Lung (tissue), 17 donors: ENCODE measurements at places on chromosomes 4 and X. TPM values are rescaled to one million over a fixed set of nuclear protein-coding genes. Genes with fewer than 3 reads are reported as not detected.
A peak's percentile ranks its signal among the peaks of the same experiment; 100 is the strongest.

- H3K4me3 ChIP-seq, result no peak overlapping the region
- H3K4me1 ChIP-seq, result no peaks in the 10 kb centered on the region
- DNase-seq, result no peak
- peak overlapping the region; percentile 28 for H3K27ac ChIP-seq
Observed at GRCh38 chr4:169263791-169264392, 6.9 kb downstream of the SH3RF1 start.

GRCh38 chr4:8029689-8030088, 90.0 kb upstream of the AFAP1 start:
- no peaks in the 10 kb centered on the region for H3K4me1 ChIP-seq
- no peaks in the 10 kb centered on the region for H3K27me3 ChIP-seq
- peaks cover 2% of the 10 kb centered on the region for H3K36me3 ChIP-seq
- H3K27ac ChIP-seq, result no peak overlapping the region
- no peak overlapping the region for H3K4me3 ChIP-seq
- no peak for DNase-seq

The ETDB gene
- total RNA-seq, result not detected

- no peak overlapping the region for H3K4me3 ChIP-seq
- H3K27ac ChIP-seq, result no peak overlapping the region
Observed at GRCh38 chrX:137352101-137352660, 213.7 kb upstream of the ZIC3 start.

DNA sequence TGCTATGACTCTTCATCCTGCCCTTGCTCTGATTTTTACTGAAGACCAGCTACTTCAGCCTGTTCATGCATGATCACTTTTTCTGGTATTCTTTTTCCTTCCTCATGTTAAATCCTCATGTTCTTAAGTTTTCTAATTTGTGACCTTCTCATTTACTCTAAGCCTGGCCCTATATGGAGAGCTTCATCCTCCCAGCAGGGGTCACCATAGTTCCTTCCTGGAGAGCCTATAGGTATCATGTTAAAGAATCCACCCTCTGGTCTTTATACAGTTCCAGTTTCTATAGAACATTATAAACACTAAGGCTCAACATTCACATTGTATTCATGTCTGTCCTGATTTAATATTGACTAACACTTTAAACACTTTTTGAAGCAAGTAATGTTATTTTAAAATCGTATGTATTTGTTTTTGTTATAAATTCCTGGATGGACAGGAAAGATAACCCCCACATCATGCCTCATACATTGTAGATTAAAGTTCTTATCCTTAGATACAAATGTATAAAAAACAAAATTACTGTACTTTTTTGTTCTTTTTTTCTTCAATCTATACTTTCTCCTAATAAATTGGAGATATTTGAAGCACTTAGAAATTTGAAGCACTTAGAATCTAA, 53.8 kb upstream of the OTUD4 start:
- H3K36me3 ChIP-seq, result no peaks in the 10 kb centered on the region
- H3K4me1 ChIP-seq, result no peaks in the 10 kb centered on the region

The HTRA3 gene
- total RNA-seq, result 18.6 TPM

The POU4F2 gene
- not detected for total RNA-seq

The GPR119 gene
- total RNA-seq, result not detected

DNA sequence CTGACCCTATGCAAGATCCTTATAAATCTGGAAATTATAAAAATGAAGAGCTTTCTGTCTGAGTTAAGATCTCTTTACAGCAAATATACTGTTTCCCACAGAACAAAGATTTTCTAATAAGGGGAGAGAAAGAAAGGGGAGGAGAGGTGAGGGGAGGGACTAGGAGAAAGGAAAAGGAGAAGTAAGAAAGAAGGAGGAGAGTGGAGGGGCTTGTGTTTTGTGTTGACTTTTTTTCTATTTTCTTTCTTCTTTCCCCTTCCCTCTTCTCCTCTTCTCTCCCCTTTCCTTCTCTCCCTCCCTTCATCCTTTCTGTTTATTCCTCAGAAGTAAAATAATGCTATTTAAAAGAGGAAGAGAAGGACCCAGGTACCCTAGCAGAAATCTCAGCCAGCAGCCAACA, 6.2 kb downstream of the CXCL6 start:
- H3K4me3 ChIP-seq, result no peak overlapping the region
- no peak overlapping the region for H3K27ac ChIP-seq
- no peaks in the 10 kb centered on the region for H3K4me1 ChIP-seq
- no peak for DNase-seq
- H3K36me3 ChIP-seq, result no peaks in the 10 kb centered on the region

The LUZP4 gene
- total RNA-seq, result not detected

GRCh38 chrX:139930916-139931645, 1.8 kb downstream of the ATP11C start:
- no peak overlapping the region for H3K27ac ChIP-seq
- H3K27me3 ChIP-seq, result no peaks in the 10 kb centered on the region
- H3K4me1 ChIP-seq, result no peaks in the 10 kb centered on the region
- H3K36me3 ChIP-seq, result no peaks in the 10 kb centered on the region
- peak overlapping the region; percentile 11 for H3K4me3 ChIP-seq
- DNase-seq, result peak; percentile 10

- no peak overlapping the region for H3K4me3 ChIP-seq
- no peak for DNase-seq
- no peaks in the 10 kb centered on the region for H3K36me3 ChIP-seq
- no peaks in the 10 kb centered on the region for H3K27me3 ChIP-seq
- H3K27ac ChIP-seq, result no peak overlapping the region
Observed at GRCh38 chr4:110753466-110753865, 130.6 kb upstream of the PITX2 start.

DNA sequence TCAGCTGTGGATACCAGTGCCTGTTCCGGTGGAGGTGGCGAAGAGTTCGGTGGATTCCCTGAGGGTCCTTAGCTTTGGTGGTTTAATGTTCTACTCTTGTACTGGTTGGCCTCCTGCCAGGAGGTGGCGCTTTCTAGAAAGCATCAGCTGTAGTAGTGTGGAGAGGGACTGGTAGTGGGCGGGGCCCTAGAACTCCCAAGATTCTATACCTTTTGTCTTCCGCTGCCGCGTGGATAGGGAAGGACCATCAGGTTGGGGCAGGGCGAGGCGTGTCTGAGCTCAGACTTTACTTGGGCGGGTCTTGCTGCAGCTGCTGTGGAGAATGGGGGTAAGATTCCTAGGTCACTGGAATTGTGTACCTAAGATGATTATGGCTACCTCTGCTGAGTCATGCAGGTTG, 390.3 kb downstream of the FAM47A start:
- no peak overlapping the region for H3K4me3 ChIP-seq
- H3K36me3 ChIP-seq, result no peaks in the 10 kb centered on the region

- no peaks in the 10 kb centered on the region for H3K27me3 ChIP-seq
- no peaks in the 10 kb centered on the region for H3K36me3 ChIP-seq
- H3K4me3 ChIP-seq, result no peak overlapping the region
Observed at GRCh38 chrX:123121241-123121640, 62.8 kb upstream of the GRIA3 start.

GRCh38 chr4:184475498-184475897, 1.1 kb upstream of the IRF2 start:
- no peaks in the 10 kb centered on the region for H3K27me3 ChIP-seq
- H3K27ac ChIP-seq, result peak overlapping the region; percentile 98
- peaks cover 54% of the 10 kb centered on the region for H3K4me1 ChIP-seq
- no peaks in the 10 kb centered on the region for H3K36me3 ChIP-seq

The TMEM150C gene
- 10.4 TPM for total RNA-seq

The ZMAT1 gene
- 11.3 TPM for total RNA-seq

- no peaks in the 10 kb centered on the region for H3K27me3 ChIP-seq
- H3K27ac ChIP-seq, result no peak overlapping the region
- no peaks in the 10 kb centered on the region for H3K36me3 ChIP-seq
- DNase-seq, result no peak
Observed at GRCh38 chr4:101192244-101192643, 155.1 kb downstream of the PPP3CA start.

The AGTR2 gene
- 33.8 TPM for total RNA-seq

- no peak overlapping the region for H3K4me3 ChIP-seq
- H3K27ac ChIP-seq, result no peak overlapping the region
- no peak for DNase-seq
- peaks cover 38% of the 10 kb centered on the region for H3K36me3 ChIP-seq
Observed at GRCh38 chrX:72272868-72273267, 4.2 kb downstream of the RPS4X start.

The RXFP1 gene
- 10.7 TPM for total RNA-seq

- no peaks in the 10 kb centered on the region for H3K27me3 ChIP-seq
- no peak for DNase-seq
- no peaks in the 10 kb centered on the region for H3K36me3 ChIP-seq
- H3K4me3 ChIP-seq, result no peak overlapping the region
Observed at GRCh38 chr4:76962406-76963130, 13.0 kb downstream of the SEPTIN11 start.

DNA sequence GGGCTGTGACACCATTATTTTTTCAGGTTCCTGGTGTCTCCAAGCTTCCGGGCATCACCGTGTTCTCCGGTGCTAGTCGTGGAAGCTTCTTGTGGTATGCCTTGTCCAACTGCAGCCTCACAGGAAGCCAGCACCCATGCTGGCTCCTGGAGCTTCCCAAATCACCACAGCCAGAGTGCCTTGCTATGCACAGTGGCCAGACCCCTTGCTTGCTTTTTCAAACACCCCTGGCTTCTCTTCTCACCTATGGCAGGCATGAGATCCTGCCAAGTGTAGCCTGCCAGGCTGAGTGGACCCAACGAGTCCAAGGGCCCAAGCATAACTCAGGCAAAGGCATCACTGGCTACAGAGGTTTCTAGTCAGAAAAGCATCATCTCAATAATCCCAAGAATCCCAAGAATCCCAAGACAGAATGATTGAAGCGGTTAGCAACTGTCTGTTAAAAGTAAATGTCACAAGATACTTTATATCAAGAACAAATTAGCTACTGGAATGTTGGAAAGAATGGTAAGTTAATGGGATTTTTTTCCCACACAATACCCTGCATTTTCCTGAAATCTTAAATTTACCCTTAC, 1522.9 kb downstream of the PCDH18 start:
- no peak overlapping the region for H3K4me3 ChIP-seq
- no peaks in the 10 kb centered on the region for H3K36me3 ChIP-seq
- no peak overlapping the region for H3K27ac ChIP-seq
- DNase-seq, result no peak
- H3K27me3 ChIP-seq, result no peaks in the 10 kb centered on the region
- H3K4me1 ChIP-seq, result no peaks in the 10 kb centered on the region

GRCh38 chr4:75071317-75071716, 138.4 kb downstream of the PARM1 start:
- no peaks in the 10 kb centered on the region for H3K27me3 ChIP-seq
- no peak overlapping the region for H3K27ac ChIP-seq
- no peak for DNase-seq
- H3K36me3 ChIP-seq, result no peaks in the 10 kb centered on the region

- H3K4me3 ChIP-seq, result no peak overlapping the region
- H3K36me3 ChIP-seq, result no peaks in the 10 kb centered on the region
- no peak overlapping the region for H3K27ac ChIP-seq
- H3K27me3 ChIP-seq, result no peaks in the 10 kb centered on the region
- DNase-seq, result no peak
Observed at GRCh38 chrX:40127052-40127451, 29.3 kb upstream of the BCOR start.

DNA sequence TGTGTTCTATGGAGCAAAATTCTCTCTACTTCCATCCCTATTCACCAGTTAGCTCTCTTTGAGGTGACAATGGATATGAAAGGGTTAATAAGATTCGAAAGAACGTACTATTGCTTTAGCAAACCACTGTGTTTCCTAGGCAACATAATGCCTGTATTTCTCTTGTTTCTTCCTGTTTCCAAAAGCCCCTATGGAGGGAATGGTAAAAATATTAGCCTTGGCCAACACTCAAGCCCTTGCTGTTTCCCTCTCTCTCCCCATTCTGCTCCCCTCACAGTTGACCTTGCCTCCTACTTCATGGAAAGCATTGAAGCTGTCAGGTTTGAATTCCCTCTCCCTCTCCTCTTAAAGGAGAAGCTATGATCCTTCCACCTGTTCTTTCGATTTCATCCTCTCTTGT, 9.6 kb upstream of the PGRMC1 start:
- H3K4me1 ChIP-seq, result no peaks in the 10 kb centered on the region
- H3K27me3 ChIP-seq, result no peaks in the 10 kb centered on the region
- H3K36me3 ChIP-seq, result no peaks in the 10 kb centered on the region
- no peak overlapping the region for H3K4me3 ChIP-seq

The HS3ST1 gene
- total RNA-seq, result 12.7 TPM

DNA sequence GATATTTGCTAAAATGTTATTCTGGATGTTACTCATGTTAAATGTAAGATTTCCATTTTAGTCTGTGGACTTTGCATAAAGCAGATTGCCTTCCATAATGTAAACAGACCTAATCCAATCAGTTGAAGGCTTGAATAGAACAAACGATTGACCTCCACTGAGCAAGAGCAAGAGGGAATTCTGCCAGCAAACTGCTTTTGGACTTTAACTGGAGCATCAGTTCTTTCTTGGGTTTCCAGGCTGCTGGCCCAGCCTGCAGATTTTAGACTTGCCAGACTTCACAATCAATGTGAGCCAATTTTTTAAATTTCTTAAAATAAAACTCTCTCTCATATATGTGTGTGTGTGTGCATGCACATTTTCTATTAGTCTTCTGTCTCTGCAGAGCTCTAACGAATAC, 1248.8 kb downstream of the ADGRL3 start:
- H3K36me3 ChIP-seq, result no peaks in the 10 kb centered on the region
- DNase-seq, result no peak
- no peaks in the 10 kb centered on the region for H3K27me3 ChIP-seq

- peaks cover 3% of the 10 kb centered on the region for H3K36me3 ChIP-seq
- H3K27ac ChIP-seq, result no peak overlapping the region
- H3K4me3 ChIP-seq, result no peak overlapping the region
- no peaks in the 10 kb centered on the region for H3K27me3 ChIP-seq
Observed at GRCh38 chr4:38611676-38612075, 52.3 kb upstream of the KLF3 start.

GRCh38 chrX:19889582-19890342, 2.4 kb upstream of the SH3KBP1 start:
- no peaks in the 10 kb centered on the region for H3K36me3 ChIP-seq
- no peak overlapping the region for H3K27ac ChIP-seq
- H3K4me1 ChIP-seq, result peaks cover 4% of the 10 kb centered on the region
- H3K4me3 ChIP-seq, result no peak overlapping the region

DNA sequence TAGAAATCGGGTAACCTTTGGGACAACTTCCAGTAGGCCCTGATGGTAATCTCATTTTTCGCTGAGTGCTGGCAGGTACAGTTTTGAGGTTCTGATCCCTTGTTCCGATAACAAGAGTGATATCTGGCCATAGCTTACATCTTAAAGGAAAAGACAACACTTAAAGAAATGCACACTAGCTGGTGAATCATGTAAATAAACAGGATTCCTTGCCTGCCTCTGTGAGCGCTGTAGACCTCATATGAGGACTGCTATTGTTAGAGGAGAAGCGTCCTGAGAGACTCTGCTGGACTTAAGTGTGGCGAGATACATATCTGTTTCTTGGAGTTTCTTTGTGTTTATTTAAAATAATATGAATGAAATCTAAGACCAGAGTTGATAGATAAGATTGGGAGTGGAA, 149.3 kb upstream of the SLC4A4 start:
- no peak overlapping the region for H3K27ac ChIP-seq
- peaks cover 2% of the 10 kb centered on the region for H3K36me3 ChIP-seq
- peak; percentile 85 for DNase-seq
- peaks cover 37% of the 10 kb centered on the region for H3K4me1 ChIP-seq
- H3K4me3 ChIP-seq, result no peak overlapping the region

The SLITRK4 gene
- 0.52 TPM for total RNA-seq
